Osteoblast (primary cell): ENCODE measurements at places on chromosomes 13 and 19. TPM values are rescaled to one million over a fixed set of nuclear protein-coding genes. Genes with fewer than 3 reads are reported as not detected.

Gene OR4F17
- total RNA-seq = not detected in 2 replicates

GRCh38 chr13:76968041-76968440 is 19.7 kb downstream of the ACOD1 start:
- no peak for DNase-seq

- no peak for DNase-seq
Measured at GRCh38 chr19:54572696-54573311, 786 bp upstream of the LILRA2 start.

Gene OVOL3
- total RNA-seq = not detected in 2 replicates

Gene EDNRB
- total RNA-seq = under 0.01 and 0.29 TPM in 2 replicates

DNA sequence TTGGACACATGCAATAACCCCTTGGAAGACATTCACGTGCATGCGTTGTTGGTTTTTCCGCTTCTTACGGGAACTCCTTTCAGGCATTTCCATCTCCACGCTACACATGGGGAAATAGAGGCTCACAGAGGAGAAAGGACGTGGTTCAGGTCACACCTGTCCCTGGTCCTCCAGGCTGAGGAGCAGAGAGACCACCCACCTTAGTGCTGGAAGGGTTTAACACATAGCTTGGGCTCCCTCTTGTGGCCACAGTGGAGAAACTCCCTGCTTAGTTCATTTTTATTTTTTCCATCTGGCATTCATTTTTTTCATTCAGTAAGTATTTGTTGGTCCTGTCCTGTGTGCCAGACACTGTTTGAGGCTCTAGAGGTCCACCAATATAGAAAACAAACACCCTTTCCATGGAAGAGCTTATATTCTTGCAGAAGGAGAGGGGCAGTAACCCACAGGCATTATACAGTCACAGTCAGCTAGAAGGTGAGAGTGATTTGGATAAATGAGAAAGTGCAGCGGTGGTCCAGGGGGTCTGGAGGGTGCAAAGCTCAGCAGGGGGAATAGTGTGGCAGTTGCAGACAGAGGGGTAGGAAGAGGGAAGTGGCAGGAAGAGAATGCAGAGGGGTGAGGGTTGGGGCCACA is 24.2 kb upstream of the TTYH1 start:
- no peak for DNase-seq

DNA sequence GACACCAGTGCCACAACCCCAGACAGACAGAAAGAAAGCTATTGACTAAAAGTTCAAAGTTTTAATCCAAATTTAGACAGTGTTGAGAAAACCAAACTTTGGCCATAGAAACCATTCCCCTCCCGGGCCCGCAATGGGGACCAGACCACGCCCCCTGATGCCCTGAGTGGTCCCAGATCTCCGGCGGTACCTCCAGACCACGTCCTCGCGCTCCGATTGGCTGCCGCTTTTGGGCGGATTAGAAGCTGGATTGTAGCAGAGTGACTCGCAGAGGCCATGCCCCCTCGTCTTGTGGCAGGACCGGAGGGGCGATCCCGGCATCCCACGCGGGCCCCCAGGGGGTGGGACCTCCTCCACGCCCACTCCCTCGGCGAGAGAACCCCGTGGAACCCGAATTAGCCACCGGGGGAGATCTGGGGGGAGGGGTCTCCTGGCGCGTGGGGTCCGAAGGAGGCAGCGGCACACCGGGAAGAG is 797 bp upstream of the HSD17B14 start:
- peak; percentile 96 for DNase-seq

GRCh38 chr19:11204943-11205349 is 7.6 kb upstream of the KANK2 start:
- peak; percentile 84 for DNase-seq

Gene JUND
- 170 and 172 TPM in 2 replicates for total RNA-seq

DNA sequence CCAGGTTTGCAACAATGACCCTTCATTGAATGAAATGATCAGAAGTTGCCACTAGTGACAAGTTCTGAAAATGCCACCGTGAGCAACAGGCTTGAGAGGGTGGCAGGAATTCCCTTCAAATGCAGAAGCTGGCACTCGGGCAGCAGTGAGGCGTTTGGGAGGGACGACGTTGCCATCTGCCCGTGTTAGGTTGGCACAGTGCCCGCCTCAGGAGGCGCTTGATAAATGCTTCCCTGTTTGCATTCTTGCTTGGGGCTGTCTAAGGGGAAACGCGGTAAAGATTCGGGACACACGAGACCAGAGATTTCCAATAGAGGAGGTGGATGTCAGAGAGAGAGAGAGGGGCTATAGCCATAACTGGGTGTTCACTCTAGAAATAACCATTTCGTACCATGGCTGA is 101.9 kb downstream of the TEX29 start:
- no peak for DNase-seq

DNA sequence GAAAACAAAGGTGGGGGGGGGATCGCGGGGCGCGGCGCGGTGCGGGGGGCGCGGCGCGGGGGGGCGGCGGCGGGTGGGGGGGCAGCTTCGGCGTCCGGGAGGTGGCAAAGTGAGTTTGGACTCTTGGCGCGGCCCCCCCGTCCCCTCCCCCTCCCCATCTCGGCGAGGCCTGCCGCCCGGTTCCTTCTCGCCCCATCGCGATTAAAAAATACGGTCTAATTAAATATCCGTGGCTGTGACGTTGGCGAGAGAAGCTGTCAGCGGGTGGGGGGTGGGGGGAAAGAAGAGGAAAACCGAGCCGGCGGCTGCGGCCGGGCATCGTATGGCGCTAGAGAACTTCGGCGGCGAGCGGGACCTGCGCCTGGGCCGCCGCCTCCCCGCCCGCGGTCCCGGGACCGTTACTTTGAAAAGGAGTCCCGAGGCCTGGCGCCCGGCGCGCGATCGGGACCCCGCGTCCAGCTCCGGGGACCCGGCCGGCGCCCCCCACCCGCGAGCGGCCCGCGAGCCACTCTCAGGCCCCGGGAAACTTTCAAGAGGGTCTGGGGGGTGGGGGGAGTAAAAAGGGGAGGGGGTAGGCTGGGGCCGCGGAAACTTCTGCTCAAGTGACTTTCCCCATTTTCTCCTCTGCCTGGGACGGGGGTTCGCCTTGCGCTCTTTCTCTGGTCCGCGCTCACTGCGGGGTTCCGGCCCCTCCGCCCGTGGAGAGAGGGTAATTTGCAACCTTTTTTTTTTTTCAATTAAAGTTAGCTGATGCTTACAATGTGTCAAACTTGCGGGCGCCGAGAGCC is 146.3 kb upstream of the ZNF536 start:
- no peak for DNase-seq

Gene BEST2
- total RNA-seq = not detected in 2 replicates

- peak; percentile 91 for DNase-seq
Measured at GRCh38 chr19:55156202-55157063, 1.1 kb downstream of the TNNI3 start.

- DNase-seq = no peak
Measured at GRCh38 chr13:35909837-35910540, 221.2 kb downstream of the DCLK1 start.

GRCh38 chr19:10855879-10856522 is 7.8 kb downstream of the C19orf38 start:
- no peak for DNase-seq

Gene CD37
- total RNA-seq = 0.36 TPM in 1 of 2 replicates, not detected in the other

- peak; percentile 30 for DNase-seq
Measured at GRCh38 chr19:30089086-30089665, 147.1 kb downstream of the URI1 start.

Gene GPR18
- total RNA-seq = under 0.01 TPM in 1 of 2 replicates, not detected in the other

DNA sequence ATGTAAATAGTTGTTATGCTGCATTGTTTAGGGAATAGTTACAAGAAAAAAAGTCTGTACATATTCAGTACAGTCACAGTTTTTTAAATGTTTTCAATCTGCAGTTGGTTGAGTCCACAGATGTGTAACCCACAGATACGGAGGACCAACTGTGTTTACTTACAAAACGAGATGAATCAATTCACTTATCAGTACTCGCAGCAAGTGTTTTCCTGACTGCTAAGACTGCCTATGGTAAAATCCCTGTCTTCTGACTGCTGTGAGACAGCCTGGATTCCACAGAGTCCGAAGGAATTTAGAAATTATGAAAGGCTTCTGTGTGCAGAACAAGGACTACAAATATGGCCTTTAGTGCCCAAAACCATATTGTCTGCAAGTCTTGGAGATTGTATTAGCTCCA is 45.7 kb upstream of the C1QTNF9 start:
- DNase-seq = no peak
